ENCODE measurements at places on chromosomes 7 and 10.
A peak's percentile ranks its signal among the peaks of the same experiment; 100 is the strongest.

DNA sequence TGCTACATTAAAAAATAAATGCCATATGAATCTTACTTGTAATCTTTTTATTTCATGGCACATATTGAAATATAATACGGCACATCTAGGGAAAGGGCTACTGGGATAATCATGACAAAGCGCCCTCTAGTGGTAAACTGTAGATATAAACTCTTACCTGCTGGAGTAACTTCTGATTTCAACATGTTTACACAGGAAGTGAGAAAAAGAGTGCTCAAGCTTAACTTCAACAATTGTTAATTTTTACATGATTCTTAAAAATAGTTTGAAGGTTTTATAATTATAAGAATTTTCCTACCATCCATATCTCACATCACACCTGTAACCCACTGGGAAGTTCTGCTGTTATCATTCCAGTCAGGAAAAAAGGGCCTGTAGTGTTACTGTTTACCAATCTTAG lies 2.0 kb upstream of the HEPACAM2 start:
- no peak for DNase-seq

- peak; percentile 40 for DNase-seq
Measured at GRCh38 chr10:69866688-69867461, 65.2 kb downstream of the COL13A1 start.

GRCh38 chr7:30904561-30904960 lies 7.1 kb upstream of the AQP1 start:
- DNase-seq, result no peak

- no peak for DNase-seq
Measured at GRCh38 chr10:72226418-72227027, 10.4 kb upstream of the ASCC1 start.

GRCh38 chr10:72690071-72690755 lies 1.7 kb upstream of the MCU start:
- DNase-seq, result no peak

DNA sequence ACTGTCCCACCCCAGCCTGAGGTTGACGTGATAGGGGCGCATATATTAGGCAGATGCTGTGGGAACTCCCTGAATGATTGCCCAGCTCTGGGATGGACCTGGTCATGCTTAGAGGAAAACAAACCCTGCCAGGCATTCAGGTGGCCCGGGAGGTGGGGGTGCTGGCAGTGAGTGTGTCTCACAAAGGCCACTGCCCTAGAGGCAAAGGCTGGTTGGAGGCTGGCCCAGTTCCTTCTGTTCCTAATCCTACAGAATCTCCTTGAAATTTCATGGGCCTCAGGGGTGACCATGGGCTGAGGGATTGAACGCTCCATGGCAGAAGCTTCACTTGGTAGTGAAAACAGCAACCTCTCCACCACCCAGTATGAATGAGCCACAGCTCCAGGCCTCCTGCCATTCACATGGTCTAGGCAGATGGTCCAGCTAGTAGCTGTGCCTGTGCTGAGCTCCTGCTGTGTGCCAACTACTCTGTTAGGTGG lies 25.6 kb downstream of the ADRA2A start:
- no peak for DNase-seq

GRCh38 chr7:169276-170172 lies 22.8 kb upstream of the FAM20C start:
- DNase-seq, result no peak

- no peak for DNase-seq
Measured at GRCh38 chr10:77582710-77583115, 54.9 kb downstream of the KCNMA1 start.
